Neural progenitor cell (in vitro differentiated cells): ENCODE measurements at places on chromosomes 6 and 20.

- no peak within 1 kb of the TSS for H3K27ac ChIP-seq
- peaks cover 59% of the 10 kb centered on the region for H3K27me3 ChIP-seq
- no peaks in the 10 kb centered on the region for H3K4me1 ChIP-seq
- no peaks in the 10 kb centered on the region for H3K36me3 ChIP-seq
- DNase-seq, result peak; percentile 34
Observed at GRCh38 chr6:29005183-29005885, at the start of gene ZNF311. TSS of gene ZNF311 (minus strand) at chr6:29005315. CDS start at chr6:29003954, 1,361 bp downstream.

GRCh38 chr6:162344646-162345010, 382.9 kb downstream of the PRKN start:
- peaks cover 21% of the 10 kb centered on the region for H3K4me1 ChIP-seq
- H3K36me3 ChIP-seq, result no peaks in the 10 kb centered on the region
- H3K27me3 ChIP-seq, result no peaks in the 10 kb centered on the region
- no peak overlapping the region for H3K4me3 ChIP-seq
- H3K27ac ChIP-seq, result no peak overlapping the region

- H3K27ac ChIP-seq, result no peak overlapping the region
- H3K36me3 ChIP-seq, result no peaks in the 10 kb centered on the region
- H3K27me3 ChIP-seq, result no peaks in the 10 kb centered on the region
- H3K4me3 ChIP-seq, result no peak overlapping the region
Observed at GRCh38 chr6:112909781-112910180, 562.7 kb downstream of the RFPL4B start.

- peak overlapping the region; percentile 52 for H3K4me3 ChIP-seq
- peaks cover 70% of the 10 kb centered on the region for H3K27me3 ChIP-seq
- no peak overlapping the region for H3K27ac ChIP-seq
- H3K4me1 ChIP-seq, result no peaks in the 10 kb centered on the region
Observed at GRCh38 chr20:32052778-32053362, 828 bp downstream of the HCK start.

DNA sequence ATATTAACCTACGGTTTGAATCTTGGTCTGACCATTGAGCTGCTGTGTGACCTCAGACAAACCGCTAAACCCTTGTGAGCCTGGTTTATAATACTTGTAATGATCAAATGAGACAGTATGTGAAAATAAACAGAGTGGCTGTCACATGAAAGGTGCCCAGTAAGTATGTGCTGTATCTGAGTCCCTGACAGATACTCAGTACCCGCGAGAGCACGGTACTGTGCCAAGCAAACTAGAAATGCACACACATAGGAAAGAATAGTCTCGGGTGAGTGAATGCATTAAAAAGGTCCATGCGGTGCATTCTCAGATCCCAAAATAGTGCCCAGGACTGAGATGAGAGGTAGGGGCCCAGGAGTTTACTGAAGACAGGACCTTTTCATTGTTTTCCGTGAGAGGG, 93.3 kb downstream of the PPP1R14C start:
- no peak overlapping the region for H3K4me3 ChIP-seq
- H3K27ac ChIP-seq, result no peak overlapping the region
- H3K27me3 ChIP-seq, result no peaks in the 10 kb centered on the region
- H3K36me3 ChIP-seq, result no peaks in the 10 kb centered on the region
